ENCODE measurements at places on chromosomes 1 and 21. TPM values are rescaled to one million over a fixed set of nuclear protein-coding genes. Genes with fewer than 3 reads are reported as not detected.

The VWA5B1 gene
- total RNA-seq, result not detected

DNA sequence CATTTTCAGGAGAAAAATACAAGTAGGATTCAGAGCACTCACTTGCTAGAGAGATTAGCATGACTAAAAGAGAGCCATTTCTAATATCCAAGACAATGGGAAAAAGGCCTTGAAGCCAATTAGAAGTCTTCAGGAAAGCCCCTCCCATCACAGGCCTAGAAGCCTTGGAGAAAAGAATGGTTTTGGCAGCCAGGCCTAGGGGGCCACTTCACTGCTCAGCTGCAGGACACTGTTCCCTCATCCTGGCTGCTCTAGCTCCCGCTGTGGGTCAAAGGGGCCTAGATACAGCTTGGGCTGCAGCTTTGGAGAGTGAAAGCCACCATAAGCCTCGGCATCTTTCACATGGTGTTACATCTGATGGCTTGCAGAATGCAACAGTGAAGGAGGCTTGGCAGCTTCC is 62.8 kb downstream of the RGS4 start:
- H3K36me3 ChIP-seq, result no peaks in the 10 kb centered on the region
- no peak for DNase-seq
- no peaks in the 10 kb centered on the region for H3K4me1 ChIP-seq
- no peak overlapping the region for H3K4me3 ChIP-seq

- peaks cover 13% of the 10 kb centered on the region for H3K4me1 ChIP-seq
- no peak for DNase-seq
- no peaks in the 10 kb centered on the region for H3K36me3 ChIP-seq
- H3K4me3 ChIP-seq, result no peak overlapping the region
- no peak overlapping the region for H3K27ac ChIP-seq
Observed at GRCh38 chr1:94790670-94791069, 29.5 kb upstream of the SLC44A3 start.

The RSPO1 gene
- not detected for total RNA-seq

All from thyroid gland (tissue), 4 donors.